ENCODE measurements at places on chromosomes 12 and 14.

DNA sequence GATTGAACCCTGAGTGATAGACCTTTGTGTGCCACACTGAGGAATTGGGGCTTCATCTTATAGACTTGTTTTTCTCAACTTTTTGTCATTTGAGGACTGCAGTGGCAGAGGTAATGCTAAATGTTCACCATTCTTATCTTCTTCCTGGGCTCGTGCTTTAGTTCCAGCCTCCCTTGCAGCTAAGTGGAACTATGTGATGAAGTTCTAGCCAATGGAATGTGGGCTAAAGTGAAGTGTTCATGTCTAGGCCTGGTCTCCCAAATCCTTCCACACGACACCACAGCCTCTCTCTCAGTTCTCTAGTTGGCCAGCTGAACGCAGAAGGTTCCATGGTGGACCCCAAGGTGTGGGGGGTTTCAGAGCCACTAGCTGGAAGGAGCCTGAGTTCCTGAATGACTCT lies 42.4 kb upstream of the CCDC63 start:
- DNase-seq, result no peak

DNA sequence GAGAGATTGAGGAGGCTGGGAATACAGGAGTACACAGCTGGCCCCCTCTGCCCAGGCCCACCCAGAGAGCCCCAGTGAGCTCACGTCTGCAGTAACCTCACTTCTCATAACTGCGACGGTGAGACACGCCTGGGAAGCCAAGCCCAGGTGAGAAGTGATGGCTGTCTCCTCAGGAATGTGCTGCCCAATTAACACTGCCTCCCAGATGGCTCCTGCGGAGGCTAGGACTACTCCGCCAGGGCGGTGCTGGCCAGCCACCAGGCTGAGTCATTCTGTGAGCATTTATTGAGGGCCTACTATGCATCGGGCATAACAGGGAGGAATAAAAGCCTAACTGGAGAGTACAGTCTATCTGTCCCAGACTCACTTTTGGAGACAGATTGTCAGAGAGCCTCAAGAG lies 9.3 kb upstream of the TMEM106C start:
- peak; percentile 46 for DNase-seq

- DNase-seq, result no peak
Measured at GRCh38 chr14:47392326-47392725, 283.1 kb downstream of the MDGA2 start.

DNA sequence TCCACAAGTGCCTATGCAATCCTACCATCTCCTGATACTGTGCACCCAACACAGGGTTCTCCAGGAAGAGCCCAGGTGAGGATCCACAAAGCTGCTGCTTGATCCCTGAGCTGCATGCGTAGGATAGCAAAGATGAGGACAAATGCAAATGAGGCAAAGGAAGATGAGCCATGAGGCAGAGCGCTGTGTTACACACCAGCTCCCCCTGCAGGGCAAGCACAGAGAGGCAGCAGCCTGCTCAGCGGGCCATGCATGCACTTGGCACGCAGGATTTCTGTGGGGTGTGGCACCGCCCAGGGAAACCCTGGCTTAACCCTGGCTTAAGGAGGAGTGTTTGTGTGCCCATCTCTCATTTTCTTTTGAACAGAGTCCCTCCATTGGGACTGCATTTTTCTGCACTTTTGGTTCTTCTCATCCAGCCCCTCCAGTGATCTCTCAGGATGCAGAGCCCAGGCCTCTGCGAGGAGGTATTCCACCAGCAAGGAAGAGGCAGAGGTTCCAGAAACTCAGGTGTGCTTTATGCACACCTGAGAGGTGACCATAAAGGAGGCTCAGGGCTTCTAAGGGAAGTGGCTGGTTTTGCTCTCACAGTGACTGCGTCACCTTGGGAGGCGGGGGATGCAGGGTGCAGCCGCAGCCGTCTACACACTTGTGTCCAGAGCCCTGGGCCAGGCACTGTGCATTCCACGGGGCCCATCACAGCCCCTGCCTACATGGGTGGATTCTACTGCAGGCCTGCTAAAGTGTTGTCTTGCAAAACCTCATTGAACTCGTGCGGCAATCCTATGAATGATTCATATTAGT lies 973.3 kb upstream of the TMEM132C start:
- peak; percentile 55 for DNase-seq

- no peak for DNase-seq
Measured at GRCh38 chr14:24032727-24033418, 18.9 kb upstream of the CARMIL3 start.
